Smooth muscle cell of the brain vasculature (primary cell): ENCODE measurements at places on chromosomes 13 and 19.

DNA sequence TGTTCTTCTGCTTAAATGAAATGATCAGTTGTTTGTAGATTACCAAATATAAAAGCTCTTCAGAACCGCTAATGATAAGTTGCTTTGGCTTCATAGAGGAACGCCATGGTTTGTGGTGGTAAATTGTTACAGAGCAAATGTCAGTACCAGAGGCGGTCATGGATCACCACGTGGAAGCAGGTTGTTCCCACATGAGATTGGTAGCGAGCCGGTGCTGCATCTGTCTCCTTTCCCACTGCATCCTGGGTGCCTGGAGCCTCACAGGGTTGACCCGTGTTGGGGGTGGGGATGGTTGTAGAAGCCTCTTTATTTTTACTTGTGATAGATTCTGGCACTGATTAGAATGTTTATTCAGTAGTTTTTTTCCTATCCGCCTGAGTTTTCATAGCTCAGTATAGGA lies 14.7 kb downstream of the GARRE1 start:
- DNase-seq, result no peak

GRCh38 chr19:10517361-10517759 lies at the start of gene S1PR5:
TSS of gene S1PR5 (minus strand) at chr19:10517447. CDS start at chr19:10515011, 2,436 bp downstream.
- no peak for DNase-seq

GRCh38 chr13:26266311-26266710 lies 12.4 kb downstream of the CDK8 start:
- no peak for DNase-seq

GRCh38 chr19:2624537-2625091 lies 77.9 kb downstream of the GNG7 start:
- no peak for DNase-seq

GRCh38 chr13:71517004-71517403 lies 350.0 kb downstream of the DACH1 start:
- DNase-seq, result no peak

GRCh38 chr19:17391371-17392151 lies 2.4 kb downstream of the CCDC194 start:
- no peak for DNase-seq

DNA sequence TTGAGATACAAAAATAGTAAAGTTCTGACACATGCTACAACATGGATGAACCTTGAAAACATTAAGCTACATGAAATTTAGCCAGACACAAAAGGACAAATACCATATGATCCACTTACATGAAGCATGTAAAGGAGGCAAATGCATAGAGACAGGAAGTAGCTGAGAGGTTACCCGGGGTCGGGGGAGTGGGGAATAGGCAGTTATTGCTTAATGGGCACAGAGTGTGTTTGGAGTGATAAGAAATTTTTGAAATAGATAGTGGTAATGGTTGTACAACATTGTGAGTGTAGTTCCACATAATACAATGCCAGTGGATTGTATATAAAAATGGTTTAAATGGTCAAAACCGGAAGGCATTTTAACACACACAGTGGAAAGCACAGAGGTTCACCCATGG lies 4.3 kb downstream of the N4BP2L1 start:
- DNase-seq, result no peak

DNA sequence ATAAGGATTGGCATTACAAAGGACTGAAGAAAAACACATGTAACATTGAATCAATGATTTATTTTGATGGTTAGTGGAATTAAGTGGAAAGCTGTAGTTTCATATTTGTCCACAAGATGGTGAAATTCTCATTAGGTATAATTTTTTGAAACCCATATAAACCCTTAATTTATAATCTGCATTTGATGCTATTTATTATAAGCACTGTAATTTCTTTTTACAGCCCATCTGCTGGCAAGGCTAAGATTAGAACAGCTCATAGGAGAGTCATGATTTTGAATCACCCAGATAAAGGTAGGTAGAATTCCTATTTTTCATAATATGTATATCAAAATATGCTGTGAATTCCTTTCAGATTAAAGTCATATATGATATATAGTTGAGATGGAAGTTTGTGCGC lies 62.2 kb downstream of the DNAJC15 start:
- peak; percentile 33 for DNase-seq

GRCh38 chr19:47020992-47021496 lies 1.4 kb downstream of the NPAS1 start:
- DNase-seq, result no peak

GRCh38 chr13:104008541-104009435 lies 942.6 kb upstream of the SLC10A2 start:
- DNase-seq, result no peak

- no peak for DNase-seq
These were observed 323.9 kb downstream of the MZT1 start for GRCh38 chr13:72403396-72404010.

DNA sequence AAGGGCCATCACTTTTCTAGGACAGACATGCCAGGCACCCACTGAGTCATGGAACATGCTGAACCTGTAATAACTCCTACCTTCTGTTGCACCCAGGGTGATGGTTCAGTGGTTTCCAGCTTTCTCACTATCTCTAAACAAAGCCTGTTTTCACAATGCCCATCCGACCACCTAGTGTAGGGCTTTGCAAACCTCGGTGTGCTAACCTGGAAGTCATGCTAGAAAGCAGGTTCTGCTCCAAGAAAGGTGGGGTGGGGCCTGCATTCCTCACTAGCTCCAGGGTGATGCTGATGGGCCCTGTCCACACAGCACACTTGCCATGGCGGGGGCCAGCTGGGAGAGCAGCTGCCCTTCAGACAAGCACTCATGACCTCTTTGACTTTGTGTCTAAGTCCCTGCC lies 43.4 kb downstream of the COL4A2 start:
- no peak for DNase-seq

DNA sequence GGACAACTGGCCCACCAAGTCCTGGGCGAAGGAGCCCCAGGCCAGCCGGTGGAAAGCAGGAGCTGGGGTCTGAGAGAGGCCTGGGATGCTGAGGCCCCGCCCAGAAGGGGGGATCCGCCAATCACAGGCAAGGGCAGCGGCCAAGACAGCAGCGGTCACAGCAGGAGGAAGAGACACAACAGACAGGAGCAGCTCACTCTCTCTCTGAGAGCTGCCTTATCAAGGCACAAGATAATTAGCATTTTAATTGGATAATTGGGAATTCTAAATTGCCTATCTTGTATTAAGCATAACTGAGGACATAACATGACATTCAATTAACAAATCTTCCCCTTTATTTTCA lies 46.2 kb downstream of the CEBPG start:
- no peak for DNase-seq

DNA sequence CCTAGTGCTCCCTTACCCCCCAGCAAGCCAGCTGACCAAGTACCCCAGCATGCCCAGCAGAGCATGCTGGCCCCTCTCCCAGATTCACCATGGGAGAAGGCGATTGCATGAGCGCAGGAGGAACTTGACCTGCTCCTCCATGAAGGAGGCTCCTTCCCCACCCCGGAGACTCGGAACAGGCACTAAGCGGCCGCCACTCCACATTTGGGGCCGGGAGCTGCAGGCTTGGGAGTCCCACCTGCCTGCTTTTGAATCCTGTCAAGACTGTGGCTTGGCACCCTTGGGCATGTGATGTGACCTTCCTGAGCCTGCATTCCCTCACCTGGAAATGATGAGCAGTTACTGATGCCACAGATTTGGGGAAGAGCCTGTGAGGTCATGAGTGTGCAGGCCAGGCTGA lies 12.7 kb upstream of the TIMM50 start:
- no peak for DNase-seq

DNA sequence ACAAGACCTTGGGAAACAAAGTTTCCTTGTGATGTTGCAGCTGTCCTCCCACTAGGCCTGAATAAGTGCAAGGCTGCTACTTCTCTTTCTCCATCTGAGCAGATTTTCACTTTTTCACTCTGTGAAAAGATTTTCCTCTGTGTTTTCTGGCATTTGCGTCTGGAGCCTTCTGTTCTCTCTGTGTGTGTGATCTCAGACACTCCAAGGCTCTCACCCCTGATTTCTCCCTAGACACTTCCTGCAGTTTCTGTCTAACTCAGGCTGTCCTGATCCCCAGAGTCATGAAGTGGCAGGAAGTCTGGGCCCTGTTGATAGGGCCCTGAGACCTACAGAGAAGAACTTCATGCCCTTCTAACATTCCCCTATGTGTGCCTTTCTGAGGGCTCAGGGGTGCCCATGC lies 37.2 kb downstream of the SIGLEC7 start:
- no peak for DNase-seq

- no peak for DNase-seq
These were observed 82.9 kb downstream of the DIAPH3 start for GRCh38 chr13:60080850-60081249.

DNA sequence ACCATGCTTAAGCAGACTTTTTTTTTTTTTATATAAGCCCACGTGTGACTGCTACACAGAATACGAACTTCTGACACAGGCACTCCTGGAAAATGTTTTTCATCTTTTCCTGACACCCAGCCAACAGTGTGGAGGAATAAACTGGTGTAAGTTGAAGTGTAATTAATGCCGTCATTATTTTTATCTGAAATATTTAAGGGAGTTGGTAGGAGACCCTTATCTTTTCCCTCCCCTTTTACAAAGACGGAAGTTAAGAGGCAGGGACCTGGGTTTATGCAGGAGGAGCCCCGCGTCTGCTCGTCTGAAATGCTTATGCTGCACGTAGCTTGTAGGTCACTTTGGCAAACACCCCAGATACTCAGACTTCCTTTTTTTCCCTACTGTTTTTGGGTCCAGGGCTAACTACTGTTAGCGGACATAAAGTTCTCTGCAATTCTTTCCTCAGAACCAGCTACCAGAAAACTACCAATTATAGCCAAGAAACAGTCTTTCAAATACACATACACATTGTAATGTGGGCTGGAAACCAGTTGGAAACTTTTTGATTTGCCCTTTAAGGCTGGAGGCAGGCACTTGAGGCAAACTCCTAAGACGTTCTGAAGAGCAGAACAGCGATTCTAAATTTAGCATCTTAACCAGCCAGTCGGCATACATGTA lies 50.8 kb downstream of the EFNB2 start:
- DNase-seq, result no peak

DNA sequence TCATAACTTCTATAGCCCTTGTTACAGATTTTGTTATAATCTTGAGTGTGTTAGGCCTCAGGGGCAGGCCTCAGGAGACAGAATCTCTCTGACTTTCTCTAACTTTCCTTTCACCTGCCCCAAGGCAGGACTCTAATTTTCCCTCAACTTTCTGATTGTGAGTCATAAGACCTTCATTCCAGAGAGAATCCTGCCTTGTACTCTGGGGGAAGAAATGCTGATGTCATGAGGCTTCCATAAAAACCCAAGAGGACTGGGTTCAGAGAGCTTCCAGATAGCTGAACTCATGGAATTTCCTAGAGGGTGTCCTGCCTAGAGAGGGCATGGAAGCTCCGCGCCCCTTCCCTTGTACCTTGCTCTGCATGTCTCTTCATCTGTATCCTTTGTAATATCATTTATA lies 5.3 kb upstream of the KBTBD6 start:
- no peak for DNase-seq

DNA sequence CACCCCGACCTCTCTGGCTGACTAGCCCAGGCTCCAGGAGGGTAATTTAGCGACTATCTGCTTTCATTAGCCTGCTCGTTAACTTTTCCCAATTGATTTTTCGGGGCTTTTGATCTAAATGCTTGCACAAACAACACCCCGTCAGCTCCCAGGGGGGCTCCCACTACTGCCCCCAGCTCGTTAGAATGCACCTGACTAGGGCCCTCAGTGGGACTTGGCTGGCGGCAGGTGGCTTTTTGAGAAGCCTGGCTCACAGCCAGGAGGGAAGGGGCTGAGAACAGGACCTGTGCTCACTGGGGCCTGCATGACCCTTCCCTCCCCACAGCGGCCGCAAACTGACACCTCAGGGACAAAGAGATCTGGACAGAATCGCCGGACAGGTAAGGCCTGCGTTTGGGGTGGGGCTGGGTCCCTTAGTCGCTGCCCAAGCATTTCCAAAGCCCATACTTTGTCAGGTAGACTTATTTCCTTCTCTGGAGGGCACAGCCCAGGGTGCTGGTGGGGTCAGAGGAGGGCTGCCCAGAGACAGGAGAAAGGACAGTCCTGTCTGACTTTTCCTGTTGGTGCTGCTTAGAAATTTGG lies 7.6 kb upstream of the CD79A start:
- DNase-seq, result no peak

GRCh38 chr13:98171900-98172589 lies 5.0 kb downstream of the RNF113B start:
- no peak for DNase-seq

DNA sequence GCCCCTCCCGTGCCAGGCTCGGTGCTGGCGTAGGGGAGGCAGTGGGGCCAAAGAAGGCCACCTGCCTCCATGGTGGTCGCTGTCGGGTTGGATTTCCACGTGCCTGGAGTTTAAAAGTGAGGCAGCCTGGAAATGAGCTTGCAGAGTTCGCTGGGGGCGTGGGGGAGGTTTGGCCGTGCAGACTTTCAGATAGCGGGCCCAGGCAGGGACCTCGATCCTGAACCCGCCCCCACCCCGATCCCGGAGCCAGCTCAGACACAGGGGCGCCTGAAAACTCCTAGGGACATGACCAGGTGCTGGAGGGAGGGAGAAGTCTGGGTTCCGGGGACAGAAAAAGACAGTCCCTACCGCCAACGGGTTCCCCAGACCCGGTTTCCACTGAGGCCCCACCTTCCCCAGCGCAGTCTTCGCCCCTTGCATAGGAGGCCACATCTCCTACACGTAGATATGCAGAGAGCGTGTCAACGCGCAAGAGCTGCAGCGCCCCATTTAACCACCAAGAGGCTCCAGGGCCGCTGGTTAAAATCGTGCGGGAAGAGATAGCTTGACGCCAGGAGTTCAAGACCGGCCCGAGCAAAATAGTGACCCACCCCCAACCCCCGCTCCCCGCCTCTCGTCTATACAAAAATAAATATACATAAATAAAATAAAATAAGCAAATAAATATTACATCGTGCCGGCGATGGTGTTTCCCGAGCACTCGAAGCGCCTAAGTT lies 8.5 kb downstream of the CCDC8 start:
- no peak for DNase-seq

- no peak for DNase-seq
These were observed 501 bp downstream of the SIRT2 start for GRCh38 chr19:38898788-38899446.
